ENCODE measurements at places on chromosomes 16 and 17.
A peak's percentile ranks its signal among the peaks of the same experiment; 100 is the strongest.

DNA sequence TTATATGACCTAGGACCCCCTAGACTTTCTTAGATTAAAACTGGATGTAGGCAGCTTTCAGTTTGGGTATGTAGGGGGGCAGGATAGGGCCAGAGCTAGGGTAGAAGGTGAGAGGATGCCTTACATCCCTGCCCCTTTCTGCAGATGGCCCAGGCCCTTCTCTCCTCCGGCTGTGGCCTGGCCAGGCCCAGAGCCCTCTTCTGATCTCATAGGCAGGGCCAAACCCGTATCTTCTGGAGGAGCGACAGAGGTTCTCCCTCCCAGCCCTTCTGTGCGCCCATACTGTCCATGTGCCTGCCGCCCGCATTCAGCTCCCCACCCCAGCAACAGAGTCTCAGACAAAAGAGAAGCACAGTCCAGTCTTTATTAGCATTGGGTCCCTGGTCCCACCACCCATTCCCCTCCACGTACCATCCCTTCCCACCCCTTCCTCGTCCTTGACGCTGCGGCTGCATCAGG lies 2.0 kb upstream of the TSPOAP1 start:
- no peak for DNase-seq

- DNase-seq = no peak
Measured at GRCh38 chr16:47990676-47991075, 165.1 kb downstream of the ABCC12 start.

DNA sequence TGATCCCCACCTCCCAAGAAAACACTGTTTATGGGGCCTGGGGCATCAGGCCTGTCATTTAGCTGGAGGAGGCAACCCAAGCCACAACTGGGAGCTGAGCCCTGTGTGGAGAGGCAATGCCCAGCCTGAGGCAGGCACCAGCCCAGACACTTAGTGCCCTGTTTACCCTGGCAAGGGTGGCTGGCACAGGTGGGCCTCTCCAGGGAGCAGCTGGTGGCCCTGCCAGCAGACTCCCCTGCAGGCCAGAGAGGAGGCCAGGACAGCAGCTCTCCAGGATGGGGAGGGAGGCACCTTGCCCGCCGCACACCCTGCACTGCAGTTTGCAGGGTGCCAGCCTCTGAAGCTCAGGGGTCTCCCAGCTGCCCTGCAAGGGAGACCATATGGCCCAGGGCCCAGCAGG lies 9.1 kb upstream of the TMEM92 start:
- DNase-seq = no peak

- DNase-seq = no peak
Measured at GRCh38 chr17:1179112-1179817, 516 bp downstream of the ABR start.

GRCh38 chr17:78276098-78276887 lies 44.9 kb downstream of the TMEM235 start:
- DNase-seq = no peak

GRCh38 chr17:38558728-38559050 lies 47.1 kb downstream of the SRCIN1 start:
- no peak for DNase-seq

GRCh38 chr17:5211458-5211857 lies 19.8 kb upstream of the ZNF594 start:
- DNase-seq = no peak

GRCh38 chr16:471353-472198 lies 46.1 kb downstream of the RAB11FIP3 start:
- no peak for DNase-seq

DNA sequence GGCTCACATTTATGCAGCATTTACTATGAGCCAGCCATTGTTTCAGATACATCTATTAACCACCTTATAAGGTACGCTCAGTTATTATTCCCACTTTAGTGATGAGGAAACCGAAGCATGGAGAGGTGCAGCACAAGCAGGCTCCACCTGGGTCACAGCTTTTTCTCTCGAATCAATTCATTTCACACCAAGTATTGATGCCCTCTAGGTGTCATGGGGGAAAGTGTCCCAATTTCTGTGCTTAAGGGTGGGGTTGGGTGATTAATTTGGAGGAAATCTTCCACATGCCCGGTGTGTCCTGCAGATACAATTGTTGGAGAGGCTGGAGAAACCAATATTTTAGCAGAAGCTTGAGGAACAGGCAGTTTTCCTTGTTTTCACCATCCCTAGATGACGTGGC lies 62.7 kb upstream of the DNAJA2 start:
- no peak for DNase-seq

GRCh38 chr16:60731329-60732050 lies 1304.7 kb downstream of the CDH8 start:
- DNase-seq = no peak

GRCh38 chr16:75109732-75110243 lies 6.8 kb downstream of the LDHD start:
- no peak for DNase-seq

DNA sequence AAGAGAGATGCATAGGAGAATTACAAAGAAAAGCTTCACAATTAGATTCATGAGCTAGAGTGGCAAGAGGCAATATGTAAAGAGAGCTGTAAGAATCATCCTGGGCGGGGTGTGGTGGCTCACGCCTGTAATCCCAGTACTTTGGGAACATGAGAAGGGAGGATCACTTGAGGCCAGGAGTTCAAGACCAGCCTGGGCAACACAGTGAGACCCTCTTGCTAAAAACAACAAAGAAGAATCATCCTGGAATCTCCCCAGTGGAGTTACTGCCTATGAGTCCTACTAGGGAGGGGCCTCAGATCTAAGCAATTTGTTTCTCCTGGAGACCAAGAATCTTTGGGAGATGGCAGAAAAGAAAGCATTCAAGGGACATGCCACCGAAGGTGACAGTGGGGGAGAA lies 119.1 kb downstream of the HIC1 start:
- DNase-seq = no peak

GRCh38 chr16:68382296-68382718 lies 66.0 kb downstream of the SMPD3 start:
- no peak for DNase-seq

DNA sequence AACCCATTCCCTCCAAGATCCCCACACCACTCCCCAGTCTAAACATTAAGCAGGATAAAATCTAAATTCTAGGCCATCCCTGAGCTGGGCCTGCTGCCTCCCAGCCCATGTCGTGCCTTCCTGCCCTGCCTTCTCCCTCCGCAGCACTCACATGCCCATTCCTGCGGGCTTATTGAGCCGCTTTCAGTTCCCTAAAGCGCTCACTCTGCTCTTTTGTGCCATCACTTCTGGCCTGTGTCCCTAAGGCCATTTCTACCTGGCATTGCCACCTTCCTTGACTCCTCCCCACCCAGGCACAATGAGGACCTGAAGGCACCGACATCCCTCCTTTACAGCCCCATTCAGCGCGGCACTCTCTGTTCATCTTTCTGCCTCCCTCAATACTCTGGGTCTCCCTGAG lies 13.0 kb upstream of the RAB5C start:
- no peak for DNase-seq

- no peak for DNase-seq
Measured at GRCh38 chr16:74487634-74488495, 66.6 kb upstream of the CLEC18B start.

GRCh38 chr16:86396901-86397311 lies 113.4 kb upstream of the FOXF1 start:
- no peak for DNase-seq

DNA sequence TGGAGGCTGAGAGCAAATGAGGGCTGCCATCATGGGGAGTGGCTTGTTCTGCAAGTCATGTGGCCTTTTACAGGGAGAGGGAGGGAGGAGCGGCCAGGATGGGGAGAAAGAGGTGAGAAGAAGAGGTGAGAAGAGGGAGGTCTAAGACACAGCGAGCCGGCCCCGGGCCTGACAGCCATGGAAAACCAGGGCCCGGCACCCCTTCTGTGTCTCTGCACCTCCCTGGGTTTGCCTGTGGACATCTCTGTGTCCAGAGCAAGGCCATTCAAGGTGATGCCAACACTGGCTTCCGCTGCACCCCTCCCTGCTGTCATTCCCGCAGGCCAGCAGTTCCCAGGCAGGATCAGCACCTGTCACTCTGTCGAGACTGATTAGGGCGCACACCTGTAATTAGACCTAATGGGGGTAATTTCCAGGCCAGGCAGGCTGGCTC lies 75.6 kb downstream of the MGAT5B start:
- DNase-seq = no peak

- DNase-seq = no peak
Measured at GRCh38 chr16:49455181-49455990, 81.8 kb downstream of the C16orf78 start.

GRCh38 chr17:43010667-43011308 lies 4.2 kb downstream of the IFI35 start:
- DNase-seq = no peak

DNA sequence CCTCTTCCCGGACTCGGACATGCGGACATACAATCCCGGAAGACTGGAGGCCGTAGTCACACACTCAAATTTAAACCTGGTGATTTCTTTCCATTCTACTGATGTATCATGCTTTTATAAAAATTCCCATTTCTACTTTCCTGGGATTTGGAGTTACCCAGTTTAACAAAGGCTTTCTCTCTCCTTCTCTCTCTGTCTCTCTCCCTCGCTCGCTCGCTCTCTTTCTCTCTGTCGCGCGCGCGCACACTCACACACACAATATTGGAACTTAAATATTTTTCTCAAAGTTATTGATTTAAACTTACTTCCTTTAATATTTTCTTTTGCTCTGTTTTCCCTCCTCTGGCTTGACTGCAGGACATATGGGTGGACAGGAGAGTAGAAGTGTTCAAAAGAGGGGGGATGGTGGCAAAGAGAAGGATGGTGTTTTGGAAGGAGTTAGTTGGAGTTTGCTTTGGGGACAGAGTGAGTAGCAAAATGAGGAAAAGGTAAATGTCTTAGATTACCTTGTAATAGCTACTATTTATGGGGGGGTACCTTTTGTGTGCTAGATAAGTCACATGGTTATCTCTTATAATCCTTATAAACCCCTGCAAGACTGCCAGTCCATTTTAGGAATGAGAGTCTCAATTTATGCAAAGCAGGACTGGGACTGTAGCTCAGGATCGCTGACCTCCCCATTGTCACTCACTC lies 878 bp upstream of the TRIM25 start:
- DNase-seq = no peak

GRCh38 chr16:19419698-19420075 lies 2.0 kb downstream of the TMC5 start:
- DNase-seq = no peak

DNA sequence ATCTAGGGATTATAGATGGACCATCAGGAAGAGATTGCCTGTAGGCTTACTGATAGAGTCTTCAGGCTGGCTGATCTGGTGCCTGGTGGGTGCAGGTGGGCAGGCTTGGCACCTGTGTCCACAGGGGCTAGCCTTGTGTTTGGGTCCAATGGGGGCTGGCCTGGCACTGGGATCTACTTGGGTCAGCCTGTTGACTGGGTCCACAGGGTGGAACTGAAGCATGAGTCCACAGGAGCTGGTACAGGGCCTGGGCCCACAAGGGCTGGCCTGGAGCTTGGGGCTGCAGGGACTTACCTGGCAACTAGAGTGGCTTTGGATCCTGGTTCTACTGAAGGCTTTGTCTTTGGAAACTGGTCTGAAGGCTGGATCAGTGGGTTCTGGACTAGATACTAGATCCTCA lies 1217.7 kb downstream of the CDH11 start:
- DNase-seq = no peak

DNA sequence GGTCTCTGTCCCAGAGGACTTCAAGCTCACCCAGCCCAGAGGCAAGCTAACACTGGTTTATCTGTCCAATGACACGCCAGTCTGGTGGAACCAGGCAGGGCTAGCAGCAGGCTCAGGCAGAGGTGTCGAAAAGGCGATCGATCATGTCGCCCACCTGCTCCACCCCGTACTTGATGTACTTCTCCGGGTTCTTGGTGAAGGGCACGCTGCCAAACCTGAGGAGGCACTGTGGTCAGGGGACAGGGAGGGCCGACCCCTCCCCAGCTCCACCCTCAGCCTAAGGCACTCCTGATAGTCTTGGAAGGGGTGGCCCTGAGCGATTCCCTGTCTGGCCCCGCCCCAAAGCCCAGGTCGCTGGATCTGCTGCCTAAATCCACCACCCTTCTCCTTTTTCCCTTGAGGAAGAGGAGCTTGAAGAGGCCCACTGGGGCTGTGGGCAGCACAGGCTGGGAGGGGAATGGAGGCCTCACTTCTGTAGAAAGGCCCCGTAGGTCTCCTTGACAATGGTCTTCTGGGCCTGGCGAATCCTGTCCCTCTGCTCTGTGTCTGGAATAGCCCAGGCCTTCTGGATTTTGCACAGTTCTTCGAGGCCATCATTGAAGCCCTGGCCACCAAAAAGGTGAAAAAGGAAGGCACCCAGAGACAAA lies 4.7 kb downstream of the ZACN start:
- no peak for DNase-seq

DNA sequence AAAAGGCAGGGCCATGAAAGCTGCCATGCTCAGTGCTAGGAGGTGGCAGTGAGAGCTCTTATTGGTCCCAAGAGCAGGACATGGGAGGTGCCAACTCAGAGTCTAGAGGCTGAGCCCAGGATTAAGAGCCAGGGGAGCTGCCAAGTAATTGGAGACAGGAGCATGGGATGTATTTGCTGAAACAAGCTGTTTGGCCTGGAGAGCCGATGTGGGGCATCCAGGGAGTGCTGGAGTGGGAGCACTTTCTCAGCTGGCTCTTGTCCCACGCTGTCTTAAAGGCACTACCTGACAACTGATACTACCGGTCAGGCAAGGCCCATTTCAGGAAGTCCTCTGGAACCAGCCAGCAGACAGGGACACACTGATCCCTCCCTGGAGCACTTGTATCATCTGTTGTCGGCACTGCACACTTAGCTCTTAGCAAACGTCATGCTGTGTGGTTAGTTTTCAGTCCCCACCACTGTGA lies 19.3 kb downstream of the ANKFN1 start:
- DNase-seq = no peak

- no peak for DNase-seq
Measured at GRCh38 chr17:80850817-80851216, 140.8 kb upstream of the CHMP6 start.

GRCh38 chr17:70072546-70073309 lies 2.3 kb upstream of the KCNJ16 start:
- DNase-seq = no peak

DNA sequence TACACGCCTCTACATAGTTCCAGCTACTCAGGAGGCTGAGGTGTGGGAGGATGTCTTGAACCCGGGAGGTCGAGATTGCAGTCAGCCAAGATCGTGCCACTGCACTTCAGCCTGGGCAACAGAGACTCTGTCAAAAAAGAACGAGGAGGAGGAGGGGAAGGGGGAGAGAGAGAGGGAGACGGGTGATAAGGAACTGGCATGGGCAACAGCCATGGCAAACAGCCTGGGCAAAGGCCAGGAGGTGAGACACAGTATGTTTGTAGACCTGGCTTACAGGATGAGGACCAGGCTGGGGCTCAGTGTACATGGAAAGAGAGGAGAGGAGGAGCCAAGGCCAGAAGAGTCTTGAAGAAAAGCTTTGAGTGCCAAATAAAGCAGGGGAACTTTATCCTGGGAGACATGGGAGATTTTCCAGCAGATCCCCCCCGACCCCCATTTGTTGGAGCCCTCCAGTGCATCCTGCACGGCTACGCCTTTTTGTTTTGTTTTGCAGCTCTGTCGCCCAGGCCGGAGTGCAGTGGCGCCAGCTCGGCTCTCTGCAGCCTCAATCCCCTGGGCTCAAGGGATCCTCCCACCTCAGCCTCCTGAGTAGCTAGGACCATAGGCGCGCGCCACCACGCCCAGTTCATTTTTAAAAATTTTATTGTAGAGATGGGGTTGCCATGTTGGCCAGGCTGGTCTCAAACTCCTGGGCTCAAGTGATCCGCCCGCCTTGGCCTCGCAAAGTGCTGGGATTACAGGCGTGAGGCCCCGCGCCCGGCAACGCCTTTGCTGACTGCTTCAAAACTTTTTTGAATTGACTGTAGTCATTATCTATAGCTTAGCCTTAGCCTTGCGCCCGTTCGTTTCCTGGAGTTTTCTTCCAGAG lies 1.3 kb upstream of the ALKBH5 start:
- no peak for DNase-seq

- DNase-seq = peak; percentile 15
Measured at GRCh38 chr16:68369697-68370580, 59.1 kb downstream of the PRMT7 start.

Data from KG1 (cell line).